Fibroblast of lung (primary cell): ENCODE measurements at places on chromosomes 3 and 15.

- DNase-seq: no peak
Measured at GRCh38 chr3:62632510-62633294, 242.5 kb downstream of the CADPS start.

DNA sequence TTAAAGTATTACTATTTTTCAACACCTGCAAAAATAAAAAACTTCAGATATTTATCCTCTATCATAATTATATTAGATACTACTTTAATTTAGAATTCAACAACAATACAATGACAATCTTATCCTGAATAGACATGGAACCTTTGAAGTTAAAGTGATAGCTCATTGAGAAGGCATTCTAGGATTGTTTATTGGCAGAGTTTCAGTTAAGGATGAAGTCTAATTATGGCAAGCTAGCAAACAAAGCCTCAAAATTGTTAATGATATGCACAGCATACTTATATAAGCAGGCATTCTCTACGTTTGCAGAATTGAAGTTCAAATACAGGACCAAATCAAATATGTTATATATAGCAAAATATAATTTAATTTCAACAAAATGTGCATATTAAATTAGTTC is 91.2 kb upstream of the ABI3BP start:
- no peak for DNase-seq

DNA sequence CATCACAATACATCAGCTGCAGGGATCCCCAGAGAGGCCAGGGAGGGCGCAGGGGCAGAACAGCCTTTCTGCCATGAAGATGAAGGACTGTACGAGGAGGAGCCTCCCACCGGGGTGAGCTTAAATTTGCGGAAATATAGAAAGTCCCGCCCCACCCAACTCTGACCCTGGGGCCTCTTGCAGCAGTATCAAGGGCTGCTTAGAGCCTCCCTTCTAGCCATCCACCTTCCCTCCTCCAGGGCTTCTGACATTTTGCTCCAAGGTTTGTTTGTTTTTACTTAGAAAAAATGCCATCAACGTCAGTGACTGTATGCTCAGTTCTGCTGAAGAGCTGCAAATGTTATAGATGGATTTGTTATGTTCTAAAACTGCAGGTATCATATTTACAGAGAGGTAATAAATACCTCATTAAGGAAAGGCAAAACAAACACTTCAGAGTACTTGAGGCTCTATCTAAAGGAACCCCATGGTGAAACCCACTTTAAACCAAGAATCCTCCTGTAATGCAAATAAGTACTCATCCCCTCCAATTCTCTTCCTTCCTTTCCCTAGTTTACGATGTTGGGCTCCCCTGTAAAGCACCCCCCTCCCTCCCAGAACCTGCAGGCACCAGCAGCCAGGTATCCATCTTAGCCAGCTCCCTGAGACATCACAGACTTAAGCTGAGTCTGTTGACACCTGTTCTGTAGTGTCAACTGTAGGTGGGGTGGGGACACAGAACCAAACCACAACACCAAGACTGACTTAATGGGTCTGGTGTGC is 30.5 kb downstream of the RFTN1 start:
- DNase-seq: no peak

DNA sequence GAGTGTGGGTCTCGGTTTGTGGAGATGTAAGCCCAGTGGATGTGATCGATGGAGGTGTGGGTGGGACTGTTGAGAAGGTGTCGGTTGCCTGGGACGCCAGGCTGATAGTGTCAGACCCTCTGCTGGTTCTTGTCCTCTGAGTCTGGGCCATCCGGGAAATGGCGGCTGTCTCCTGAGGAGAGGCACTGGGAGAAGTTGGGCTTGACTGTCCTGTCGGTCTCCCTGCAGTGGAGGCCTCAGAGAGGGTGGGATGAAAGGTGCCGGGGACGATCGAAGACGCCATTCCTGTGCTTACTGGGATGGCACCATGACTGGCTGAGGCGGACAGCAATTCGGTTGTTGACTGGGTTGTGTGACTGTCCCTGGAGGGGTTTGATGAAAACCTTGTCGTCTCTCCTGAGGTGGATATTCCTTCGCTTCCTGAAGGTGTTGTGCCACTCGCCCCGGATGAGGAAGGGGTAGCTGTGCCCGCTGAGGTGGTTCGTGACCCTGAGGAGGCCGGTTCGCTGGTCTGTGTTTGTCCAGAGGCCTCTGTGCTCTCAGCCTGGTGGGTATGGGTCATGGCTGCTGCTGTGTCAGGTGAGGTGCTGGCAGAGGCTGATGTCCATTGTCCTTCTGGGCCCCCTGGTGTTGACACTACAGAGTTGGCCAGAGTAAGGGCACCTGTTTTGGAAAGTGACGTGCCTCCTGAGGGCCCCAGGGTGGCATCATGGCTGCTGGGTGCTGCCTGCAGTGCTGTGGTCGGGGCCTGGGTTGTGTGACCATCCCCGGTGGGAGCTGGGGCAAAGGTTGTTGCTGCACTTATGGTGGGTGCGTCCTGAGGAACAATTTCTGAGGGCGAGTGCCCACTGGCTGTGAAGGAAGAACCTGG is 22.8 kb downstream of the MUC4 start:
- DNase-seq: no peak

GRCh38 chr3:138465925-138466324 is 31.5 kb downstream of the ESYT3 start:
- peak; percentile 65 for DNase-seq

DNA sequence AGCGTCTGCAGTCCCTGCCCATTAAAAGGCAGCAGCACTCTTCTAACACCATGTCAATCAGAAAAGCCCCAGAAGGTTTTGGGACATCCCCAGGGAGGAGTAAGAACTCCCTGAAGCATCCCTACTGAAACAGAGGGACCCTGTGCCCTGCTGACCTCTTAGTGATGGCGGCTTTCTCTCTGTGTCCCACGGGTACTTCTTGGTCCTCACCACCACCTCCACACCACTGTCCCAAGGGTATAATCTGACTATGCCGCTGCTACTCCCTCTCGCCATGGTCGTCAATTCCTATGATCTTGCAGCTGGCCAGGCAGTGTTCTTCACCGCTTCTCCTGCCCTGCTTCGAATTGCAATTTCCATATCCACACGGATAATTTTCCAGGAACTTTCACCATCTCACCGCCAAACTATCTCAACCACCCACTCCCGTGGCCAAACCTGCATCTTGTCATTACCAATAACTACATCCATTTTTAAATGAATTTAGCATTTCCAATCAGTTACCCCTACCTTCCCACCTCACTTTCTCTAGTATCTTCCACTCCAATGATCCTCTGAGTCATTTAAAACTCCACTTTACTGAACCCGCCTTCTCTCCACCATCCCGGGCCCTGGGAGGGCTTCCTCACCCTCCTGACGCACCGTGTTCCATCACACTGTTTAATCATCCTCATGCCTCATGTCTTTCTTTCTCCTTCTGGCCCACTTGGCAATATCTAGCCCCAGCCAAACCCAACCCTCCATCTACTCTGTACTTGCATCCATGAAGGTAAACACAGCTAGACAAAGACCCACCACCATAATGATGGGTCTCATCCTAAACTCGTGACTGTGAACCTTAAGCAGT is 23.7 kb downstream of the PRR23E start:
- DNase-seq: no peak

DNA sequence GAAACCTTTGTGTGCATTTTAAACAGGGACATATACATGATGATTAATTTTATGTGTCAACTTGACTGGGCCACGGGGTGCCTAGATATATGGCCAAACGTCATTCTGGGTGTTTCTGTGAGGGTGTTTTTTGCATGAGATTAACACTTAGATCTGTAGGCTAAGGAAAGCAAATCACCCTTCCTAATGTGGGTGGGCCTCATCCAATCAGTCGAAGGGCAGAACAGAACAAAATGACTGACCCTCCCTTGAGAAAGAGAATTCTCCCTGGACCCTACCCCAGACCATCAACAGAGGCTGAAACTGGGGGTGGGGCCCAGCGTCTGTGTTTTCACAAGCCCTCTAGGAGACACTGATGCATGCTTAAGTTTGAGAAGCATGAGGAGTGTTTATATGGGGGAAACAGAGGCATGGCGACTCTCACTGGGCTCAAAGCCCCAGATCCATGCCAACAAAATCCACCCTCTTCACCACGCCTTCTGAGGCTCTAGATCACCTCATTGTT is 56.2 kb downstream of the ITGA11 start:
- no peak for DNase-seq

DNA sequence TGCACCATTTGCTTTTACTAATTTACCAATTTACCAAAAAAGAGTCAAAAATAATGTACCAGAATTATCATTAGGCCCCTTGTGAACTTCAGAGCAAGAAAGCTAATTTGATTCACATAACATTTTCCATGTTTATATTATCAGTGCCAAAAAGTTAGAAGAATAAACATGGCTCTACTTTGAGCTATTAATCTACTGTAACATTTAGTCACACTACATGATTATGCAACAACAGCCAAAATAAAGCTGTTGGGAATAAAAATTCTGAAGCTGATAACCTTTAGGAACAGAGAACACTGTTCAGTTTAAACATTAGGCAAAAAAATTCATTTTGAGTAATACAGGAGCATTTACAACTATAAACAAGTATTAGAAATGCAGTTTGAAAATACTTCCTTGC is 63.6 kb downstream of the PROS1 start:
- DNase-seq: peak; percentile 4

GRCh38 chr3:78050276-78051065 is 1010.6 kb downstream of the ROBO2 start:
- peak; percentile 30 for DNase-seq

GRCh38 chr15:58179206-58179605 is 41.0 kb downstream of the AQP9 start:
- no peak for DNase-seq

- no peak for DNase-seq
Measured at GRCh38 chr3:19688767-19689166, 245.2 kb downstream of the EFHB start.

DNA sequence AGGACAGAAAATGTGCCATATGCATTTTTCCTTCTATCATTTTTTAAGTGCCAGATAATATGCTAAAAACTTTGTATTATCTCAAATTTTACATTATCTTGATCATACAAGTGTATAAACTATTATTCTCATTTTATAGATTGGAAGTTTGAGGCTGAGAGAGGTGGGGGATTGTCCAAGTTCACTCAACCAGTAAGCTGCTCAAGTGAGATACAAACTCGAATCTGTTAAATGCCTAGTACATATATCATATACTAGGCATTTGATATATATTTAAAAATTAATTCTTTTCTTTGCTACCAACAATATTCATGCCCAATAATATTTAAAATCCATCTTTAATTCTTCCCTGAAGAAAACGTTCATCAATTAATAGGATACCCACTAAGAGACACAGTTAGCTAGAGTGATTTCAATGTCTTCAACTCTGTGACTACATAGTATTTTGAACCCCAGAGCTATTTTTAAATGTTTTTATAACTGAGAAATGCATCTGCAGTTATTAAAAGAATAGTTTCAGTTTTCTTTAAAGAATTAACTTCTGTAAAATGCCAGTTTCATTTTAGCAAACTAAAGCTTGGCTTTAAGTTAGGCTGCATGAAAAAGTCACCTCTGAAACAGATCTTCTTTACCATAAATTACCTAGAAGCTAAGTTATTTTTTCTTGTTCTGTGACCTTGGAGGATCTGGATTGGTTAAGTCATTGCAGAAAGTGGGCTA is 40.4 kb downstream of the IQCB1 start:
- no peak for DNase-seq

- DNase-seq: no peak
Measured at GRCh38 chr3:180926526-180926925, 14.1 kb downstream of the FXR1 start.

- DNase-seq: no peak
Measured at GRCh38 chr3:130627882-130628281, 110.9 kb downstream of the COL6A6 start.

DNA sequence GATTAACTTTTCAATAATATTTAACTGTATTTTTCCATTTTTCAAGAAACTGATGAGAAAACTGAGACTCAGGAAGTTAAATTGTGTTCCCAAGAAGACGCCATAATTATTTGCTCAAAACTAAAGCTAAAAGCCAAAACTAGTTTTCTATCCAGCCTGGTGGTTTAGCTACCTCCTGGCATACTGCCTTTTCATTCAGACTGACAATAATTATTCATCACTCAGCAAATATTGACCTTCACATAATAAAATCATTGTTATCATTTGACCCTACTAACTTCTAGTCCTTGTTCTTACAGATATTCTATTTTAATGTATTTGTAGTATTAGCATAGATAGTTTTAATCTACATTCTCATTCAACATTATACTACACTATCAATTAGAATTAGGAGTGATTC is 210.6 kb upstream of the GADL1 start:
- DNase-seq: no peak

GRCh38 chr3:155805204-155805801 is 775 bp downstream of the C3orf33 start:
- DNase-seq: no peak

DNA sequence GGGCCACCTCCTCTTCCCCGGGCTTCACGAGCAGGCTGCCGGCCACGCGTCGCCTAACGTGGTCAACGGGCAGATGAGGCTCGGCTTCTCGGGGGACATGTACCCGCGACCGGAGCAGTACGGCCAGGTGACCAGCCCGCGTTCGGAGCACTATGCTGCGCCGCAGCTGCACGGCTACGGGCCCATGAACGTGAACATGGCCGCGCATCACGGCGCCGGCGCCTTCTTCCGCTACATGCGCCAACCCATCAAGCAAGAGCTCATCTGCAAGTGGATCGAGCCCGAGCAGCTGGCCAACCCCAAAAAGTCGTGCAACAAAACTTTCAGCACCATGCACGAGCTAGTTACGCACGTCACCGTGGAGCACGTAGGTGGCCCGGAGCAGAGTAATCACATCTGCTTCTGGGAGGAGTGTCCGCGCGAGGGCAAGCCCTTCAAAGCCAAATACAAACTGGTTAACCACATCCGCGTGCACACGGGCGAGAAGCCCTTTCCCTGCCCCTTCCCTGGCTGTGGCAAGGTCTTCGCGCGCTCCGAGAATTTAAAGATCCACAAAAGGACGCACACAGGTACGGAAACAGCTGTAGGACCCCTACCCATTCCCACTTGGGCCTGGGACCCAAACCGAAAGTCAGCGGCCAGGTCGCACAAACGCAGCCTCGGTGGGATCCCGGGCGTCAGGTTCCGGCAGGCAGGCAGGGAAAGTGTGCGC is 1.5 kb downstream of the ZIC1 start:
- DNase-seq: peak; percentile 65

- no peak for DNase-seq
Measured at GRCh38 chr3:43687499-43687811, 3.3 kb upstream of the ABHD5 start.
